ENCODE measurements at places on chromosomes 12 and 14. TPM values are rescaled to one million over a fixed set of nuclear protein-coding genes. Genes with fewer than 3 reads are reported as not detected.
A peak's percentile ranks its signal among the peaks of the same experiment; 100 is the strongest.

- peak; percentile 50 for DNase-seq
These were observed 395.0 kb downstream of the ZFP36L1 start for GRCh38 chr14:68397822-68398221.

DNA sequence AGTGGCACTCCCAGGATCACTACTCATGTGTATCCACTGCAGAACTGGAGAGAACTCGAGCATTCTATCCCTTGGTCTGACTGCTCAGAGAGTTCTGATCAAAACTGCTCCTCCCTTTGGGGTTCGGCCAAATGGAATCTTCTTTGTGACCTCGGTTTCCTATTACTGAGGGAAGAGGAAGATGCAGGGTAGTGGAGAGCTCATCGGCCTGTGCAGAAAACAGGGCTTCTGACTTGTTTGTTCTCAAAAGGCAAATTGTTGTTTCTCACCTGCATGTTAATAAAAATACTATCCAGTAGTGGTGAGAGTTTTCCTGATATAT is 17.1 kb upstream of the AKAP6 start:
- no peak for DNase-seq

- no peak for DNase-seq
These were observed 92.3 kb upstream of the SLCO1C1 start for GRCh38 chr12:20602641-20603391.

- no peak for DNase-seq
These were observed 154.5 kb downstream of the TGFB3 start for GRCh38 chr14:75827331-75827730.

MYF6 gene
- total RNA-seq: 0.64 TPM

OR10G3 gene
- not detected for total RNA-seq
